Left lung (tissue), 14 donors: ENCODE measurements at places on chromosomes 1 and 21.

GRCh38 chr21:17738176-17738953, 80.8 kb downstream of the C21orf91 start:
- no peak for DNase-seq

DNA sequence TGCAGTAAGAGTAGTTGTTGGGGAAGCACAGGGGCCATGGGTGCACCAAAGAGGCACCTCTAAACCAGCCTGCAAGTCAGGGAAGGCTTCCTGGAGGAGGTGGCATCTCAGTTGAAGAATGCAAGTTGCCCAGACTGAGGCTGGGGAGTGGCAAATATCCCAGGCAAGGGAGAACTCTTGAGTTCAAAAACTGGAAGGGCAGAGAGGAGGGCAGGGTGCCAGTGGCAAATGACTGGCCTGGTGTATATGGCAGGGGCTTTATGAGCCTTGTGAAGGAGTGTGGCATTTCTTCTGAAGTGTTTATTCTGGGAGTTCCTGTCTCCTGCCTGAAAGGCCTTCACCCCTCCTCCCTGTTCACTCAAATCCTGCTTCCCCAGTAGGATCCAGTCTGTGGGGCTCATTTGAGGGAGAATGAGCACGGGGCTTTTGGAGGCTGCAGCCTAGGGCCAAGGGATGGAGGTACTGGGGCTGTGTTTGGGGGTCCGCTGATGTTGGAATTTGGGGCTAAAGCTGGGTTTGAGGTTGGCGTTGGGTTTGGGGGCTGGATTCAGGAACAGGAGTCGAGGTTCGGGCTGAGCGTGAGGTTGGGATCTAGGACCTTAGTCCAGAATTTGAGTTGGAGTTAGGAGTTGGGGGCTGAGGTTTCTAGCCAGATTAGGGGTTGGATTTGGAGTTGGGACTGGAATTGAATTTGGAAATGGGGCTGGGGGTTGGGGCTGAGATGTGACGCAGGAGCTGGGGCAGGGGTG, at the start of gene TMEM125:
TSS of gene TMEM125 (plus strand) at position 357 of the 749 bp plus-strand sequence. CDS start 2,740 bp downstream, outside the sequence.
- no peak for DNase-seq

DNA sequence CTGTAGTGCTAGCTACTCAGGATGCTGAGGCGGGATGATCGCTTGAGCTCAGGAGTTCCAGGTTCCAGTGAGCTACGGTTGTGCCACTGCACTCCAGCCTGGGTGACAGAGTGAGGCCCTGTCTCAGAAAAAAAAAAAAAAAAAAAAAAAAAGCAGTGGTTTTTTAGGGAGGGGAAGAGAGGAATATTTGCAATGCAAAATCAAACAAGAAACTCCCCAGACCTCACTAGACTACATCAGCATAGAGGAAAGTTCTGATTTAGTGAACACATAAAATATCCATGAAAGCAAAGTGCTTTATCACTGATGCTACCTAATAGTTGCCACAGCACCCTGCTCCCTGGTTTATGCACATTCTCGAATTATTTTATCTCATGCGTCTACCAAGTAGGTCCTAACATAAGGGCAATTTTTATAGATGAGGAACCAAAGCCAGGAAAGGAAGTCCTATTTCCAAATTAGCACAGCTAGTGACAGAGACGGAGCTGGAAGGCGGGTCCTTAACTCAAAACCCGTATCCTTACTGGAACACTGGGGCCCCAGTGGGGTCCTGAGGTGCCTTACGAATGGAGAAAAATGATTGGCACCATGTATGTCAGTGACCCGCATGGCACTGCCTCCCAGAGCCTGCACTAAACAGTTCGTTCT, 50.7 kb upstream of the GPR157 start:
- DNase-seq: no peak

DNA sequence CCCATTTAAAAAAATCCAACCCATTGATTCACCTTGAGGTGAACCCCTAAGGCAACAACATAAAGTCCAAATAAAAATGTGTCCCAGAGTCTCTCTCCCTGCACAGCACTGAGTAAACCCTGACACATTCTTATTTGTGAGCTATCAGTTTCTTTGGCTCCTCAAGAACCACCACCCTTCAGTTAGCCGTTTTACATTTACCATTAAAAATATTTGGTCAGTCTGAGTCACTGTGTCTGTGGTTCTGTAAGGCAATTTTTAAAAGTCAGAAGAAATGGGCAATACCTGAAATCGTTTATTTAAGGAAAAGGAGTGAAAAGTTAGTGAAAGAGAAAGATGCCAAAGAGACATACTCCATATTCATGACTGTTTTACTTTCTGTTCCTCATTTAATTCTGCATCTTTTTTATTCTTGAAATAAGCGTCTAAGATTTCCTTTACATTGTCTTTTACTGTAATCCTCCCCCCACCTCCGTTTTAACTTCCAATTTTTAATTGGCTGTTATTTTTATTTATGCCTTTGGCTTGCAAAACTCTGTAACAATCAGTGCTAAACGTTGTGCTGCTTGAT, 91.7 kb upstream of the IVNS1ABP start:
- DNase-seq: no peak

DNA sequence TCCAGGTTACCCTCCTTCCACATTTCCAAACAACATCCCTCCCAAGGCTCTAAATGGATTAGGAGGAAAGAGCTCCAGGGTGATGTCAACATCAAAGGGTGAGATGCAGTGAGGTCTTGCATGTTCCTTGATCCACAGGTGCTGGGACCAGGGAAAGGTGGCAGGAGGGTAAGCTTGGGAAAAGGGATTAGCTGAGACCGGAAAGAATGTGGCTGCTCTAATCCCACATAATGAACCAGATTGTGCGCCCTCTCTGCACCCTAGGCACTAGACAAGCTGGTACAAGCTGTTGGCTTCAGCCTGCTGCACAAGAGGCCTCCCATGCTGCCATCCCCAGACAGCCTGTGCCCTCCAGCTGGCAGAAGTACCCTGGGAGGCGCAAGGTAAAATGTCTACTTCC, 34.9 kb downstream of the PLXNA2 start:
- no peak for DNase-seq

GRCh38 chr1:76110666-76111065, 36.1 kb downstream of the ST6GALNAC3 start:
- DNase-seq: no peak

GRCh38 chr1:160834945-160835565, 27.6 kb downstream of the CD244 start:
- DNase-seq: no peak

GRCh38 chr1:62689524-62689923, 1.3 kb upstream of the DOCK7 start:
- no peak for DNase-seq

GRCh38 chr21:46651121-46651520, 15.6 kb downstream of the PRMT2 start:
- no peak for DNase-seq

GRCh38 chr1:202216691-202217090, 23.1 kb downstream of the LGR6 start:
- peak; percentile 17 for DNase-seq

DNA sequence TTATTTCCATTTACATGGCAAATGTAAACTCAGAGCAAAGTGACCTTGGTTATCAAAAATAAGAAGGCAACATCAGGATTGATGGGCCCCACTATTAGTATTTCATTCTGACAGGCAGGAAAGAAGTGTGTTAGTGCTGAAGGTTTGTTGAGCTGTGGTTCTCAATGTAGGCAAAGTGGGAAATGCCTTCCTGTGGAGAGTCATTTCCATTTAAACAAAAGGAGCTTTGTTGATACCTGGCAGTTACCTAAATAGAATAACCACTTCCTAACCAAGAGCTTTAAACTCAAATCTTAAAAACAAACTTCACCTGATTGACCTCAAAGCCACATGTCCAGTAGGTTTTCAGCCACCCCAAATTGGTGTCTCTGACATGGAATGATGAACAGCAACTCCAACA, 579.9 kb upstream of the BEND5 start:
- no peak for DNase-seq

GRCh38 chr1:21537511-21537931, 28.3 kb downstream of the ALPL start:
- no peak for DNase-seq

GRCh38 chr1:53963460-53963859, 17.3 kb downstream of the LRRC42 start:
- DNase-seq: no peak

GRCh38 chr1:40774266-40774998, 9.2 kb upstream of the KCNQ4 start:
- DNase-seq: no peak

DNA sequence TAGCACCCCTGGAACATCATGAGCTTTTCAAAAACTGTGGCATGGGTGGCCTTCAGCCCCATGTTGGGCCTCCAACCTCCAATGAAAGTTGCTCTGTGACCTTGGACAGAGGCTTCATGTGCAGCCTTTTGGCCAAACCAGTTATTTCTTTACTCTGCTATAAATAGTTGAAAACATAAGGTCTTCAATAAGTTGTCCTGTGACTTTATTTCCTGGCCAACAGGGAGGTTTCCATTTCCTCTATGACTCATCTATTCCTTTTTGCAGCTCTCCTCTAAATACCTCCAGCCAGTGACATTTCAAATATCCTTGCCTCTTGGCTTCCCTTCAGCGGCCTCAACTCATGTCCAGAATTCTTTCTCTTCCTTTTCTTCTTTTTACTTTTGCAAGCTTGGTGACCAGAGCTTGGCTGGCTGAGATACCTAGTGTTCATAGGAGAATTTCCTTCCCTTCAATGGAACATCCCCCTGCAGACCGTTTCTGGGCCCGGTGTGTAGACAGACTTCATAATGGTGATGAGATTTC, 22.7 kb upstream of the TRIM67 start:
- no peak for DNase-seq

DNA sequence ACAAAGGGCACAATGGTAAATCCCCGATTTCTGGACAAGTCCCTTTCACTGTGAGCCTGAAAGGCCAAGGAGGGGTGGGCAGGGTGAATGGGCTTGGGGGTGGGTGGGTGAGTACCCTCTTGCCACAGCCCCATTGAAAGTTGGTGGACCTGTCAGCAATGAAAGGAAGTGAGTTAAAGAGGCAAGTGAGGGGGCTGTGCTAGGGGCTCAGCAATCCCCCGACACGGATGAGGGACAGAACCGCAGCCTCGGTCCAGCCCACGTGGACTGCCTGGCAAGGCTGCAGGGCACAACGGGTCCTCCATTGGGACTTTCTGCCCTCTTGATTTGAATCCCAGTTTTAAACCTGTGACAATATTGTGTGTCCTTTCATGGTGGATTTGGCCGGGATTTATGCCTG, 255.3 kb downstream of the FOXD2 start:
- no peak for DNase-seq
